GM12865 (cell line): ENCODE measurements at places on chromosomes 5 and 9.

DNA sequence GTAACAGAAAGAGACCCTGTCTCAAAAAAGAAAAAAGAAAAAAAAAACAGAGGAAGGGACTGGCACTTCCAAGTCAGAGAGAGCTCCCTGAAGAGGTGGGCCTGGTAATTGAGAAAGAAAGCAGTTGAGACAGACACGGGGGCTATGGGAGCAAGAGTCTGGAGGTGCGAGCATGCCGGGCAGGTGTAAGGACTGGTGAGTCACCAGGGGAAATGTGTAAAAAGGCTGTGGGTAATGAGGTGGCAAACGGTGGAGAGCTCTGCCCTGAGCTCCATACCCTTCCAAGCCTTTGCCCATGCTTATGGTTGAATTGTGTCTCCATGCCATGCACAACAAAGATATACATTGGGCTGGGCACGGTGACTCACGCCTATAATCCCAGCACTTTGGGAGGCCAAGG lies 18.0 kb upstream of the JADE2 start:
- no peak for DNase-seq

DNA sequence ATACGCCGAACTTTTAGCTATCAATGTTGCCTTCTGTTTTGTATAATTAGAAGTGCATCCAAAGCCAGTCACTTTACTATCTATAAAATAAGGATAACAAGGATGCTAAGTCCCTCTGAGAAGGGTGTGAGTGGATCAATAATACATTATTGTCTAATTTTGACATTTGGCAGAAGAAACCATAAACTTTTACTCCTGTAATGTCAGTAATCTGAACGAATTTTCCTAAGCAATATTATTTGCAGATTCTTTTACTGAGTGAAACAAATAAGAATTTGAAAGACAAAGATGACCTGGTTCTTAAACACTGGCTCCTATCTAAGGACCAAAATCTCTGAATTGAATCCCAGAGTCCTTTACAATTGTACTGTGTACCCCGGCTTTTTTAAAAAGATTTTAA lies 126.6 kb upstream of the TMEM161B start:
- no peak for DNase-seq

DNA sequence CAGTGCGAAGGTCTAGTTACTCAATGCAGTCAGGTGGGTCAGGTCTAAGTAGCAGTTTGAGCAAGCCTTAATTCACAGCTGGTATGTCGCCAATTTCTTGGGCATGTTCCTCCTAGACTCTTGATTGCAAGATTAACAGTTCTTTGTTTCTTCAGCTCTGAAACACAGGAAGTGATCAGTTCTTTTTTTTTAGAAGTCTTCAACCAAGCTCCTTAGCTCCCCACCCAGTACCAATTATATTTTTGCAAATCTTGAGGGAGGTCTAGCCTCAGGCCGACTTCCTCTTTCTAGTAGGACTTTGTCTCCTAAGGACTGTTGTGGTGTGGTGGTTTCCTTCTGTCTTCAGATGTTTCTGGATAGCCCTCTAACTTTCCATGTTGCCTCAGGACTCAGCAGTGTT lies 2054.2 kb downstream of the MAT2B start:
- peak; percentile 3 for DNase-seq

GRCh38 chr9:38183994-38184568 lies 115.1 kb upstream of the SHB start:
- DNase-seq, result no peak

- peak; percentile 30 for DNase-seq
Measured at GRCh38 chr9:38263532-38263931, 129.0 kb upstream of the ALDH1B1 start.

- DNase-seq, result no peak
Measured at GRCh38 chr9:112750764-112751055, 150 bp downstream of the SNX30 start.

GRCh38 chr9:4058931-4059330 lies 240.9 kb downstream of the GLIS3 start:
- DNase-seq, result no peak

DNA sequence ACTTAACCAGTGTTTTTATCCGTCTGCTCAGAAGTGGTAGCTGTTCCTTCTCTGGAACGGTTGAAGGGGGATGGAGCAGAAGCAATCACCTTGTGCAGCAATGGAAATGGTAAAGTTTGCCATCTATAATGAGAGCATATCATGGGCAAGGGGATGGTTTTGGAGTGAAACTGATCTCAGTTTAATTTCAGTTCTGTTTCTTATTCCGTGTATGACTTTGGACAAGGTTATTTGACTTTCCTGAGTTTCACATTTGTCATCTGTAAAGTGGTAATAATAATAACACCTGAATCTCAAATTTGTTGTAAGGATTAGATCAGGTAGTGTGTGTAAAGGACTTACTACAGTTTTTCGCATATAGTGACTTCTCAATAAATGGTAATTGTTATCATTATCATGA lies 106.1 kb downstream of the PCSK1 start:
- DNase-seq, result peak; percentile 76

DNA sequence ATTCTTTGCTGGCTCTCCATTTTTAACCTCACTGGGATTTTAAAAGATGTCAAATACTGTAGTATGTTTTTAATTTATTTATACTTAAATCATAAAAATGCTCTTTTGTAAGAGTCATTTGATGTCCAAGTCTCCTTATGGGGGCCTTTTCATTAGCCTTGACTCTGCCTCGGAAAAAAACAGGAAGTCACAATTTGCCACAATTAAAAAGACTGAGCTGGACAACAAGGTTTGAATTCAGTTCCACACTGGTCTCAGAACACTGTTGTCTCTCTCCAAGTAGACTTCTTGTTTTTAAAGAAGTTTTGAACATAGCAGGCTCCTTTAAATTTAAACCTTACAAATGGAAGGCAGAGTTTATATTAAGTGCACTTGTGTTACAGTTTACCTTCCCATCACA lies 444.2 kb downstream of the ACTL7B start:
- DNase-seq, result no peak
